ENCODE measurements at places on chromosomes 2 and 18. TPM values are rescaled to one million over a fixed set of nuclear protein-coding genes. Genes with fewer than 3 reads are reported as not detected.

DNA sequence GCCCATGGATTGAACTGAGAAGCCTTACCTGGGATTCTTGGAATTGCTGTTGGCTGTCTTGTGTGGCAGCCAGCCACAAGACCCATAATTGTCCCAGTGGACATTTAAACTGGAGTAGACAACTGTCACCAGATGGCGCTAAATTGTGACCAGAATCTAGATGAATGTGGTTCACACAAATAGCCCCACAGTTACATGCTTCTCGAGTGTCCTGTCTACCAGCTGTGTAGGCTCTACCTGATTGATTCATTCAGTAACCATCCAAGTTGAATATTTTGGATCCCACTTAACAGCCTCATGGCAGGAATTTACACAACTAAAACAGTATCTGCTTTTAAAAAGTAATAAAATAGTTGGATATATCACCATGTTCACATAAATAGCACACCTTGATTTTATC lies 73.2 kb downstream of the MAP4K4 start:
- no peak for DNase-seq

Gene STARD6
- total RNA-seq, result not detected

Gene MDH1B
- total RNA-seq, result not detected

DNA sequence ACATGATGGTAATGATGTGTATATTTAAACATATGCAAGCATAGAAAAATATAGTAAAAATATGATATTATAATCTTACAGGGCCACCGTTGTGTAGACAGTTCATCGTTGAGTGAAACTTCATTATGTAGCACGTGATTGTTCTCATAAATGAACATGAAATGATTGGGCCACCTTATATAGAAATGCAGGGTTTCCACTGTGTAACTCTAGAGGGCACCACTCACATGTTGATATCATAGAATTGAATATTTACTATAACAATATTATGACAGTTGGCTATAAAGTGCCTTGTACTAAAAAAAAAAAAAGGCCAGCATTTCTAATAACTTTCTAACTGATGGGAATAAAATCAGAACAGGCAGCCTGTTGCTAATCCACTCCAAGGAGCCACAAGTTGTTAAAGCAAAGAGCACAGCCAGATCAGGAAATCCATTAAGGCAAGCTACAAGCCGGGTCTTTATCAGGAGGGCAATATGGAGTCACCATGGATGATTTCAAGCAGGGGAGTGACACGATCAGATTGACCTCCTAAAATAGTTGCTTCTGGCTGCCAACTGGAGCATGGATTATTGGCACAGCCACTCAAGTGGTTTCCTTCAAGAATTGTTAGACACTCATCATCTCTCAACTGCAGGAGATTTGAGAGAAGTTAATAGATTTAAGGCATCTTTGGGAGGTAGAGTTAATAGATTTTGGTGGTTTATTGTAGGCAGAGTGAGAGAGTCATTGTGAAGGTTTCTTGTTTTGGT lies 16.7 kb downstream of the IL1F10 start:
- no peak for DNase-seq

DNA sequence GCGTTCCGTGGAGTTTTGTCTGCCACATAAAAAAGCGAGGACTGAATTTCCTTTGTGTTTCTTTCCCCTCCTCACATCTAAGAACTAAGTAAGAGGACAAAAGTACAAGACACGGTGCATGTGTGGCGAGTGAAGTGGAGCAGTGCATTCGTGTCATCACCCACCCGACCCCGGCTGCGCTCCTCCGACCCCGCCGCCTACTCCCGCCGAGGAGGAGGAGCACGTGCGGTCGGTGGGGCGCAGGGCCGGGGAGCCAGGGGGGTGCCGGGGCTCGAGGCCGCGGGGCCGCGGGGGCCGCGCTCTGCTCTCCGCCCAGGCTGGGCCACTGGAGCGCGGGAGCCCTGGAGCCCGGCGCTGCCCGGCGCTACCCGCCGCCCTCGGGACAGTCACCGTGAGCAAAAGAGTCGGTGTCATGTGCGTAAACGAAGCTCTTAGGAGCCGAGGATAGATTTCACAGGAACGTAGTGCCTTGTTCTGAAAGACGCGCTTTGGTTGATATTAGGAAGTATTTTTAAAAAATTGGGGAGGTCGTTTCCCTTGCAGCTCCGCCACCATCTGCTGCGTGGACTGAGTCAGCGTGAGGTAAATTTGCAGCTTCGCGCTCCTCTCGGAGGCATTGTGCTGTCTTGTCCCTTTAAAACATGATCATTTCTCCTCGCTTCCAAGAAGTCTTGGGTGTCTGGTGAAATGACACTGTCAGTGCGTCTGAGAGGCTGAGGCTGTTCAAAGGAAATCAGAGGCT lies 11.0 kb downstream of the TBR1 start:
- DNase-seq, result no peak

DNA sequence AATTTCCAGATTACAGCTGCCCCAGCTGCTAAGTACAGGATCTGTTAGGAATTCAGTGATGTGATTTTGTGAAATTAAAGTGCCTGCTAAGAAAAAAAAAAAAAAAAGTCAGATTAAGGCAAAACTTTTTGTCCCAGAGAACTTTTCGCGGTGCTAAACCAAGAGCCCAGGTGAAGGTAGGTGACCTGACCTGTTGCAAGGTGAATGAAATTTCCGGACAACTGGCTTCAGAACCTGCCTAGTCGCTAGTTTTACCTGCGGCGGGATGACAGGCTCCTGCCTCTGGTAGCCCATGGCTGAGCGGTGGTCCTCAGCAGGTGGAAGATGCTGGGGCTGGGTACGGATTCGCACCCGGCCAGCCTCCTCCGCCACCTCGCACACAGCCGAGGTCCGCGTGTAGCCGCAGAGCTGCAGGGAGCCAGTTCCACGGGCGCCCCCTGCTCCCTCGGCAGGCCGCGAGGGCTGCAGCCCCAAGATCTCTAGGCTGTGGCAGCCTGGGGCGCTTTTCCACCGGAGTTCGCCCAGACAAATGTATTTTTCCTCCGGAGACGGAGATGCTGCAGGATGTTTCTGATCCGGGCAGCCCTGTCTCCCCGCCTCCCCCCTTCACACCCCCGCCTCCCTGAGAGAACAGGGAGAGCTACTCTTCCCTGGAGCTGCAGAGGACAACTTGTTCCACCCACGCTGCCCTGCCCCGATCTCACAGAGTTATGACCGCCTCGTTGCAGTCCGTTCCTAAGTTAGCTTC lies at the start of gene SLC38A11:
Gene SLC38A11 (minus strand): TSS at position 572 of the 748 bp plus-strand sequence. CDS start 278 bp downstream, at position 294.
- peak; percentile 20 for DNase-seq

Gene RFX8
- not detected for total RNA-seq

Gene LBX2
- 0.69 TPM for total RNA-seq

Gene PID1
- 0.27 TPM for total RNA-seq

Gene TACR1
- total RNA-seq, result not detected

Measured in activated B cell treated with CpG ODN at 0.5 μM for 24 hours (primary cell).